T-helper 2 cell treated with Interferon-gamma antibody and Interleukin-4, amounts not matched to agents 5 μg/mL and 100 μg/mL, for 36 hours (primary cell): ENCODE measurements at places on chromosomes 2 and 18.
A peak's percentile ranks its signal among the peaks of the same experiment; 100 is the strongest.

- no peak for DNase-seq
These were observed 391 bp downstream of the ZNF385B start for GRCh38 chr2:179861027-179861415.

GRCh38 chr2:1653956-1654695 is 90.2 kb downstream of the PXDN start:
- no peak for DNase-seq

DNA sequence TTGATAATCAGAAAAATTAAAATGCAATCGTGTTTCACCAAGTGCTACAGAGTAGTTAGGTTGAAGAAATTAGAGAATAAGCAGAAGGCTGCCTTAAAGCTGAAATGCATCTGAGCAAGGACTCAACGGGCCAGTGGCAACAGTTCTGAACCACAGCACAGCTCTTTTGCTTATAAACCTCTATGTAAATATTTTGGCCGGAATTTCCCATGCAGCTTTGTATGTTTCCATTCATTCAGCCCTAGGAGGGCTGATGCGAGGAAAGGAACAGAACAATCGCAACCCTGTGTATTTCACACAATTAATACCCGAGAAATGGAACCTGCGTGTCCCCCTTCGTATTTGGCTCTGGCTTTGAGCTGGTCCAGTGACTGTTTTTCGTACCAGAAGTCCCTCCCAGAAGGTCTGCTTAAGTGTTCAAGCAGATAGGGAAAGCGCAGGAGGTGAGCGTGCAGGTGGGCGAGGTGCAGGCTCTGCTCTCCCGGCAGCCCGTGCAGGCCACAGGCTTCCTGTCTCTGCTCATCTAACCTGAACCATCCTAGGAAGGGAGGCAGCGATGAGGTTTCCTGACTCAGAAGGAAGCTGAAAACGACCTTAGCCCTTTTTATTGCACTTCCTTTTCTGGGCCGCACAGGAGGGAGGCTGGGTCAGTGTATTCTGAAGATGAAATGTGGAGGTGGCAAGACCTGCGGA is 67.3 kb downstream of the ASB1 start:
- DNase-seq: peak; percentile 21

- no peak for DNase-seq
These were observed 296.7 kb upstream of the KCNH7 start for GRCh38 chr2:163135256-163135655.

DNA sequence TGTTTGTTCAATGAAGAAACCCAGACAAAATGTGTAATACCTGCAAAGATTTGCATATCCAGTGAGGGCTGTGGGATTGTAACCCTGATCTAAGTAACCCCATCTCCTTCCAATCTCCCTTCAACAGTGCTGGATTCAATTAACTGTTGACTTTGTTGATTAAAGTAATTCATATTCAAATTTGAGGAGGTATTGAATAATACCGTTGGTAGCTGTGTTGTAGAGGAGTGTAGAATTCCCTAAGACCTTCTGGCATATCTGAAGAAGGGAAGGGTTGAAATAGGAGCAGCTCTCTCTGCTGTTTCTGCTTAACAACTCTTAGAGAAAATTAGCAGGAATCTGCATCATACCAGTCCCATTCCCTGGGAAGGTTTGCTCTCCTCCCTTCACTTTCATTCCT is 28.2 kb downstream of the MAIP1 start:
- no peak for DNase-seq
